ENCODE measurements at places on chromosomes 6 and 20.

DNA sequence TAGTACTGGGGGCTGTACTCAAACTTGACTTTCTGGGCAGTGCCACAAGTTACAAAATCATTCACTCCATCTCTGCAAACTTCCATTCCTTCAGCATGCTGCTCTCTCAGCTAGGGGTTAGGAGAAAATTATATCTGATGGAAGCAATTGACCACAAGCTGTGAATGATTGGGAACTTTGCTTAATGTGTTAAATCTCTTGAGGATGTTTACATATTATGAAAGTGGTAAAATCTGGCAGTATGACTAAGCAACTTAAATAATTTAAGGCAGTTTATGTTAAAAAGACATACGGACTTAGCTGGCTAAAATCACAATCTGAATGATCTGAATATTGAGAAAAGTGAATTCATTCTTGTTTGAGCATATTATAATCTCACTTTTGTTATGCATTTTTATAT, 415.0 kb downstream of the PHF3 start:
- no peak for DNase-seq

DNA sequence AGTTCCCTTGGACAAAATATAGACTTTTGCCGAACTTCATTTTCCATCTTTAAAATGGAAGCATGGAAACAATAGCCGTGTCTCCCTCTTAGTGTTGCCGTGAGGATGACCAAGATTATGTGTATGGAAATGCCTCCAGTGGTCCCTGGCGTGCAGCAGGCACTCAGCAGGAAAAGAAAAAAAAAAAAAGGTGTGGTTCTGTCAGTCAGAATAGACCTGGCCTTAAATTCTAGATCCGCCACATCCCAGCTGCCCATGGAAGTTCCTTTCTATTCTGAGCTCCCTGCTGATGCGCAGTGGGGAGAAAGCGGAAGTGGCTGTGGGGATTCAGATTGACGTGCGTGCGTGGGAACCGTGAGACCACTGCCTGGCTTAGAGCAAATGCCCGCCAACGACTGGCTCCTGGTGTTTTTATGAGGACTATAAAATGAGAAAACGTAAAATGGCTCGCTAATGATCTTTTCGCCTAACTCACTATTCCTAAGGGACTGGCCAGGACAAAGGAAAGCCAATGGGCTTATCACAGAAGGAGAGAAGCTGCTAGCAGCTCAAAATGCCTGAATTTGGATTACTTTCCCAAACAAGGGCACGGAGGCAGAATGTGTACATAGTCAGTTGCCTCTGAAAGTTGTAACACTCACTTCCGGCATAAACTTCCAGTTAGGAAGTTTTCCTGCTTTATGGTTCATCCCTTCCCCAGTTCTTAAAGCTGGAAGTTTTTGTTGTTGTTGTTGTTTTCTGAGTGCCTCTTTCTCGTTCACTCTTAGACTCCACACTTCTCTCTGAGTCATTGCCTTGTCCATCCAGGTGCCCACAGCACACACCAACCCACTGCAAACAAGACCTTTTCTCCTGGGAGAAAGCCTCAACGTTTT, 11.4 kb upstream of the PDE10A start:
- no peak for DNase-seq

DNA sequence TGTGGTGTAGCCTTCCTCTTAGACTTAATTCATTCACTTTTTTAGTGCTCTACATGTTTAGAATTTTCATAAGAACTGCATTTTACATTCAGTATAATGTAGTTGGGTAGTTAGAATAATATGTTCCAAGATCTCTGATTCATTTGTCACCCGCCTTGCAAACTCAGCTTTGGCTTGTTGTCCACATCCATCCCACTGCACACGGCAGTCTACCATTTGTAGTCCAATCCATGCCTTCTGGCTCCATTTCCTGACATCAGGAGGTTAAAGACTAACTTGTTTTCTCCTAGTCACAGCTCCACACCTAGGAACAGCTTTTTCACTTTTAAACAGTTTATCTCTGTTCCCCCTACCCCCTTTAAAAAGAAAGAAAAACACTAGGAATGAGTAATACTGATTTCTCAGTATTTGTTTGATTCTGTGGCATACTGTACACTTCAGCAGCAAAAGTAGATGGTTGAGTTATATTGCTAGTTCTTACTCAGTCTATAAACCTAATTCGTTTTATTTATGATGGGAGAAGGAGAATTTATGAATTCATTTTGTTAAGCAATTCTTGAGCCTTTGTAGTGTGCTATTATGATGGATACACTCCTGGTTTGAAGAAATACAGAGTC, 180.9 kb downstream of the ARID1B start:
- no peak for DNase-seq

GRCh38 chr6:14921878-14922671, 323.8 kb upstream of the JARID2 start:
- no peak for DNase-seq

GRCh38 chr20:46757754-46758678, 48.6 kb downstream of the SLC2A10 start:
- DNase-seq = peak; percentile 56

DNA sequence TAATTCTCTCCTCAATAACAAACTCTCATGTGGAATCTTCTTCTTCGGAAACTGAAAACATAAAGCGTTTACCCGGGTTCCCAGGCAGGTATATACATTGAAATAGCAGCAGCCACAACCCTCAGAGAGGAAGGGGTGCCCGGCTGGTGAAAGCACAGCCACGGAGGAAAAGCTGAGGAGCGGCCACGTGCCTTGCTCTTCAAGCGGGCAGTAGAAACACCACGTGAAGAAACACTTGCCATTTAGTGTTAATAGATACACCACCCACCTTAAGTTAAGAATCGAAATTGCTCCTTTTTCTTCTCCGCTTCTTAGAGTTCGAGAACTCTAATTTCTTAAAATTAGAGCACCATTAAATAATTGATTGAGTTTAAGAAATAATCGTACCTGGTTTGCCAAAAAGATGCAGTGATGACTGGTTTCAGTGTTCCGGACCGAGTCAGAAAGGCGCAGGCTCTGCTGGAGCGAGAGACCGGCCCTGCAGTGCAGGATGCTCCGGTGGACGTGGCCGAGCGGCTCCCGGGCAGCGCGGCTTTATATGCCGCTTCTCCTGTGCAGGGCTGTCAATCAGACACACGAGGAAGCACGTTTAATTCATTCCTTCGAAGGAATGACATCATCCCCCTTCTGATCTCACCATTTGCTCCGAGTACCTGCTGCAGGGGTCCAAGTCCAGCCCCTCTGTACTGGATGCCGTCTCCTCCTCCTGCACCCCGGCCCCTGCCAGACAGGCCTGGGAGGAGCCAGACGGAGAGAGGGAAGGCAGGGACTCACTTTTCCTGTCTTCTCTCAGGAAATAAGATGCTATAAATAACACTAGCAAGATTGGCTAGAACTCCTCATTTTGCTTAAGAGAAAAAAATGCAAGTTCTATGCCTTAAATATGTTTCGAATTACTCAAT, at the start of gene THBS2:
TSS of gene THBS2 (minus strand) at position 510 of the 902 bp plus-strand sequence. CDS start 3,062 bp downstream, outside the sequence.
- no peak for DNase-seq

- DNase-seq = no peak
Measured at GRCh38 chr6:50091641-50092040, 41.9 kb upstream of the DEFB112 start.

- no peak for DNase-seq
Measured at GRCh38 chr6:19866173-19866984, 29.2 kb downstream of the ID4 start.

DNA sequence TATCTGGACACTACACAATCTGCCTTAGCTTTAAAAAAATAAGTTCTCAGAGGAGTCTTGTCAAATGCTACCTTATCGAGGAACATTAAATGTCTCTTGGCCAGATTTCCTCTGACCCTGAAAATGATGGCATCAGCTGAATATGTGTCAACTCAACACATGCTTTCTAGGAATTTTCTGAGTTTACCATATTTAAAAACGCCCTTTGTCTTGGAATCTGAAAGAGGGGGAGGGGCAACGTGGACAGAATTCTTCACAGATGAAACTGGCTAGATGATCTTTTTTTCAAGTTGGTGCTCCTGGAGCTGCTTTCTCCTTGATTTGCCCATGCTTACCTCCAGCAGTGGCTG, 5.1 kb downstream of the SOX4 start:
- no peak for DNase-seq

- no peak for DNase-seq
Measured at GRCh38 chr6:158021376-158021775, 39.7 kb downstream of the SYNJ2 start.

DNA sequence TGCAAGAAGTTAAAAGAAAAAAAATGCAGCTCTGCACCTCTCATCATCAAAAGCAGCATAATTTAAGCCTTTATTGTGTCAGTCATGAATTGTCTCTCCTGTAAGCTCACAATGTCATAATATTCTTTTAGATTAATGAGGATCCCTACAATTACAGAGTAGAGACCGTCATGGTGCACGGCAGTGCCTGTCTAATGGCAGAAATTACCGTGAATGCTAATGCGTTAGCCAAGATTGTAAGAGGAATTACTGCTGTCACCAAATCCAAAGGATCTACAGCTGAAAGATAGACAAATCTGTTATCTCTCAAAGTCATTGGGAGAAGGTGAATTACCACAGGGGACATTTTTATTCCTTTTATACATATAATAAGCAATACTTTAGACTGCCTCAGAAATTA, 631.6 kb upstream of the NRSN1 start:
- DNase-seq = no peak

DNA sequence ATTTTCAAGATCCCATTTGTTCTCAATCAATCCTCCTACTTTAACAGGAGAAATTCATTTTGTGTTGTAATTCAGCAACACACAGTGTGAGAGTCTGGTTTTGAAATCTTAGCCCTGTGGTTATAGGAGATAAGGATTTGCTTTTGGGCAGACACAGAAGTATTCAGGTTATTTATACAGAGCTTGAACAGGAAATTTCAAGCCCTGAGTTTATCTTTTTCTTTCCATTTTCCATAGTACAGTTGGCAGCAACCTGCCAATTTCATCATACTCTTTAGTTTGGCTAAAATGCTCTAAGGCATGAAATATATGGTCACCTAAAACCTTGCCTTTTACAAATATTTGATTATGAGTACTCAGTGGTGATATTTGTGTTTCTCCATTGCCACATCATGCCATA, 41.4 kb downstream of the PKIB start:
- DNase-seq = no peak

DNA sequence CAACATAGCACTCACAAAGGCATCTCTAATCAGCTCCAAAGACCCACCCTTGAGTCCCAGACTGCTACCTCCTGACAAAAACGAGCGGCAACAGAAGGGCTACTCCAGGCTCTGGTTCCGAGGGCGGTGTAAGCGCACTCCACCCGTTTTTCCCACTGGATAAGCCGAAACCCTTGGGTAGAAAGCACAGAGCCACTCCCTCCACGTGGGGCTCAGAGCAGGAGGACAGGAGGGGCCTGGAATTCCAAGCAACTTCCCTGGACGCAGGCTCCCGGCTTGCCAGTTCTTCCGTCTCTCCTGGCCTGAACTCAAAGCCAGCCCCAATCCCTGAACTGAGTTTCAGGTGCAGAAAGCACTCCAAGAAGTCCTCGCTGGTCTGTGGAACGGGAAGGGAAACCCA, 7.4 kb downstream of the GMEB2 start:
- no peak for DNase-seq

DNA sequence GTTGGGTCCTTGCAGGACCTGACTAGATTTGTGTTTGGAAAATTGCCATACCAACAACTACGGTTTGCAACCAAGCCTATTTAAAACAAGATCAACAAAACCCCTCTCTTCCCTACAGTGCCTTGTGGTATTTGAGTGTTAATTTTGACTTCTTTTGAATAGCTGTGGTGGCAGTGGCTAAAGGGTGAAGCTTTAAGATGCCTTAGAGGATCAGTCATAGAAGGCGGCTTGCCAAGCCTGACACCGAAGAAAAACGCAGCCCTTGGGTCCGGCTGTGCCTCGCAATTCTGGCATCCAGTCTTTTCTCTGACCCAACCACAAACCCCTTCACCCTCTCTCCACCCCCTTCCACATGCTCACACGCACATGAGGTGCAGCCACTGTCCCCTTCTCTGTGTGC, 32.6 kb downstream of the BMP6 start:
- peak; percentile 7 for DNase-seq

- no peak for DNase-seq
Measured at GRCh38 chr6:43927532-43928210, 157.7 kb downstream of the VEGFA start.

DNA sequence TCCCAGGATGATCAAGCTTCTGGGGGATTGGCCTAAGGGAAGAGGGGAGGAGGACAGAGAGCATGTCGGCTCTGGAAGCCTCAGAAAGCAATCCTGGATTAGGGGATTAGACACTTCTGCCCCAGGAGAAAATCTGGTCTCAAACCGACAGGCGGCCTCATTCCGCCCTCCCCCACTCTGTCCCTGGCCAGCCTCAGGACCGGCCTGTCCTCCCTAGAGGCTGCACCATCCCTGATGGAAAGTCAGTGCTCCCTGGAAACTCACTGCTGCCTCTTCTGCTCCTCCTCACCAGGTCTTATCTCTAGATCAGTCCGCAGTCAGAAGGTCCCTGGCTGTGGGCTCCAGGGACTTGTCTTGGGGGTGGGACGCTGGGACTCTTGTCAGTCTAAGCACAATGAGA, 905 bp upstream of the SLC12A5 start:
- no peak for DNase-seq

- DNase-seq = no peak
Measured at GRCh38 chr6:35299674-35300073, 2.1 kb downstream of the DEF6 start.

Data from SW 1271 (cell line).